ENCODE measurements at places on chromosomes 13 and 19.

GRCh38 chr19:1408300-1409203 lies 1.2 kb downstream of the DAZAP1 start:
- no peak for DNase-seq

DNA sequence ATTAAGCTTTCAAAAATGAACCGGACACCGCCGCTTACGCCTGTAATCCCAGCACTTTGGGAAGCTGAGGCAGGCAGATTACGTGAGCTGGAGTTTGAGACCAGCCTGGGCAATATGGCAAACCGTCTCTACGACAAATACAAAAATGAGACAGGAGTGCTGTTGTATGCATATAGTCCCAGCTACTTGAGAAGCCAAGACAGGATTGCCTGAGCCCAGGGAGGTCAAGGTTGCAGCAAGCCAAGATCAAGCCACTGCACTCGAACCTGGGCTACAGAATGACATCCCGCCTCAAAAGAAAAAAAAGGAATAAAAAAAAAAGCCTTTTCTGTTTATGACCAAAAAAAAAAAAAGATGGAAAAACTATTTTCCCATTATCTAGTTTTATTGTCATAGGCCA lies 96.4 kb downstream of the RBM26 start:
- no peak for DNase-seq

DNA sequence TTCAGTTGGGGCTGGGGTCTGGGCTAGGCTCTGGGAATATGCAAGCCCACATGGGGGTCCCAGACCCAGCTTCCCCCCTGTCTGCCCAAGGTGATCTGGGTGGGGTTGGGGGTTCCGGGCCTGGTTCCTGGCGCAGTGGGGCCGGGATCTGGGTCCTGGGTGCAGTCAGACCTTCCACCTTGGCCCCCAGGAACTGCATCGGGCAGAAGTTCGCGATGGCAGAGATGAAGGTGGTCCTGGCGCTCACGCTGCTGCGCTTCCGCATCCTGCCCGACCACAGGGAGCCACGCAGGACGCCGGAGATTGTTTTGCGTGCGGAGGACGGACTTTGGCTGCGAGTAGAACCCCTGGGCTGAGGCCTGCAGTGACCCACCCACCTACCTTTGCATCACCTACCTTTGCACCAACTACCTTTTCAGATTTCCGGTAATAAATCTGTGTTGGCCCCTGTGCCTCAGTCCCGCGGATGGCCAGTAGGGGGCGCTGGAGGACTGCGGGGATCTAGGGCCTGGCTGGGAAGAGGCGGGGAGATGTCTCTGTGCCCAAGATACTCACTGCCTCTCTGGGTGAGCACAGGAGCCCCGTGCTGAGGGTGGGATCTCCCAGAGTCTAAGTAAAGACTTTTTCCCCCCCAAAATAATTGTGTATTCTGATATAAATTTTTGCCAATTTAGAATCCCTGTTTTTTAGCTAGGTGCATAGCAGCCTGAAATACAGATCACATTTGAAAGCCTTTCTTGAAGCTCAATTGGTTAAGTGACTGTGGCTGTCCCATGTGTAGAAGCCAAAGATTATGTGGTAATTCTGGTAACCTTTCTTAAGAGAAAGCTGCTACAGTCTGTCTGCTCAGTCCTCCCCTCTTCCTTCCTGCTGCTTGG lies 11.5 kb upstream of the CYP4F3 start:
- no peak for DNase-seq

- DNase-seq = no peak
Measured at GRCh38 chr13:88217883-88218282, 546.7 kb downstream of the SLITRK5 start.

- DNase-seq = no peak
Measured at GRCh38 chr13:102311901-102312300, 89.9 kb downstream of the FGF14 start.

DNA sequence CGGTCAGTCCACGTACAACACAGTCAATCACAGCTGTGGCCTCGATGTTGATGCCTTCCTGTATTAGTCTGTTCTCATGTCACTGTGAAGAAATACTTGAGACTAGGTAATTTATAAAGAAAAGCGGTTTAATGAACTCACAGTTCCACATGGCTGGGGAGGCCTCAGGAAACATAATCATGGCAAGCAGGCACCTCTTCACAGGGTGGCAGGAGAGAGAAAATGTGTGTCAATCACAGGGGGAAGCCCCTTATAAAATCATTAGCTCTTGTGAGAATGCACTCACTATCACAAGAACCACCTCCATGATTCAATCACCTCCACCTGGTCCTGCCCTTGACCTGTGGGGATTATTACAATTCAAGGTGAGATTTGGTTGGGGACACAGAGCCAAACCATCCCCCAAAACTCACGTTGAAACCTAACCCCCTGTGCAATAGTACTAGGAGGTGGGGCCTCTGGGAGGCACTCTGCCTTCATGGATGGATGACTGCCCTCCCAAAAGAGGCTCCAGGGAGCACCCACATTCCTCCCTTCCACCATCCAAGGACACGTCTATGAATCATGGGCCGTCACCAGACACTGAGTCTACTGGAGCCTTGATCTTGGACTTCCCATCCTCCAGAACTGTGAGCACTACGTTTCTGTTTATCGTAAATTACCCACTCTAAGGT lies 2.3 kb upstream of the PROZ start:
- DNase-seq = peak; percentile 27

GRCh38 chr19:33384983-33385382 lies 11.5 kb downstream of the CEBPG start:
- DNase-seq = no peak

DNA sequence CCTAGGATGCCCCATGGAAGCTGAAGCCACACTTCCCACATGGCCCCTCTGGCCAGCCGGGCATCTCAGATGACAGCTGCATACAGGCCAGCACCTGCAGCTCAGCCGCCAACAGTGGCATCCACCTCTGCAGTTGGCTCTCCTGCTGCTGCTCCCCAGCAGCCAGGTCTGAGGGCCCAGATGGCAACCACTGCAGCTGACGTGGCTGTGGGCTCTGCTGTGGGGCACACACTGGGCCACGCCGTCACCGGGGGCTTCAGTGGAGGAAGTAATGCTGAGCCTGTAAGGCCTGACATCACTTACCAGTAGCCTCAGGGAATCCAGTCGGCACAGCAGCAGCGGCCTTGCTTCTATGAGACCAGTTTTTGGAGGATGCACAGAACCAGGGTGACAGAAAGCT lies 45.3 kb upstream of the LSM14A start:
- DNase-seq = no peak

DNA sequence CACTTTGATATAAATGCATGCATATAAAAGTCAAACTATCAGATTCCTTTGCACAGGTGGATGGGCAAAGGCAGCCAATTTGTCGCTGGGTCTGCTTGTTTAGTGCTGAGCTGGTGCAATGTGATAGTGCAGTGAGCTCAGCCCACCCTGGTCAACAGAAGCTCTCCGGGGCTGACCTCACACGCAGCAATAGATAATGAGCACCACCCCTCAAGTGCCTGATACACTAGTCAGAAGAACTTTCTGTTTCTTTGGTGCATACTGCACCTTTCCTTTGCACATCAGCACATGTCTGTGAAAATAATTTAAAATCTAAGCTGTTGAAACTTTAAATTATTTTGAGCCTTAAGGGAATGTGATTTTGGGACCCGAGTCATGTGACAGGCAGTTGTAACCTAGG lies 20.2 kb downstream of the ATP8A2 start:
- DNase-seq = no peak

- peak; percentile 96 for DNase-seq
Measured at GRCh38 chr19:19404879-19405860, at the start of gene GATAD2A. TSS of gene GATAD2A (plus strand) at chr19:19405675. CDS start at chr19:19465346, 59,671 bp downstream.

DNA sequence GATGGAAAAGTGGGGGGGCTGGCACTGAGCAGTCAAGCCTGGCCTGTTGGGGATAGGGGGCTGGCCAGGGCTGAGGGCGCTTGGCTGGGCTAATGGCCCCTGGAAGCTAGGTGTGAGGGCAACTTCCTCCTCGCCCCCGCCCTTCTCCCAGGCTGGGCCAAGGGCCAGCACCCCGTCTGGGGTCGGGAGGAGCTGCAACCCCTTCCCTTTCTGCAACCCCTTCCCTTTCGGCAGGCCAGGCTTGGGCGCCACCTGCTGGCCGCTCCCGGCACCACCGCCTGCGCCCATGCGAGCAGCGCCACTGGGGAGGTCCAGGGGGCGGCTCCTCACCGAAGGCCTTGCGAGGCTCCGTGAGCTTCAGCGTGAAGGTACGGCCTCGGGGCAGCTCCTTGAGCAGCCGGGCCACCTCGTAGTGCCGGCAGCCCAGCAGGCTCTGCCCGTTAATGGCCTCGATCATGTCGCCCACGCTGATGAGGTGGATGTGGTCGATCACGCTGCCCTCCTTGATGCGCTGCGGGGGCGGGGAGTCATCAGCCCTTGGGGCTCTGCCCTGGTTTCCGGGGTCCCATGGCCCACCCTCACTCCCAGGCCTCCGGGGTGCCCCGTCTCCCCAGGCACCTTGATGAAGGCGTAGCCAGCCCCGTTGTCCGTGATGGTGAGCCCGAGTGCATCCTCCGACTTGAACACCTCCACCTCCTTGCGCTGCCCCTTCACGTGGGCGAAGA lies 5.0 kb upstream of the PTGER1 start:
- DNase-seq = peak; percentile 85

GRCh38 chr19:41599175-41599966 lies 23.4 kb downstream of the CEACAM21 start:
- no peak for DNase-seq

GRCh38 chr19:13078381-13078780 lies 24.3 kb downstream of the LYL1 start:
- DNase-seq = no peak

GRCh38 chr19:17043744-17044143 lies 17.1 kb upstream of the CPAMD8 start:
- no peak for DNase-seq

- no peak for DNase-seq
Measured at GRCh38 chr13:25928941-25929505, 122.8 kb downstream of the SHISA2 start.

DNA sequence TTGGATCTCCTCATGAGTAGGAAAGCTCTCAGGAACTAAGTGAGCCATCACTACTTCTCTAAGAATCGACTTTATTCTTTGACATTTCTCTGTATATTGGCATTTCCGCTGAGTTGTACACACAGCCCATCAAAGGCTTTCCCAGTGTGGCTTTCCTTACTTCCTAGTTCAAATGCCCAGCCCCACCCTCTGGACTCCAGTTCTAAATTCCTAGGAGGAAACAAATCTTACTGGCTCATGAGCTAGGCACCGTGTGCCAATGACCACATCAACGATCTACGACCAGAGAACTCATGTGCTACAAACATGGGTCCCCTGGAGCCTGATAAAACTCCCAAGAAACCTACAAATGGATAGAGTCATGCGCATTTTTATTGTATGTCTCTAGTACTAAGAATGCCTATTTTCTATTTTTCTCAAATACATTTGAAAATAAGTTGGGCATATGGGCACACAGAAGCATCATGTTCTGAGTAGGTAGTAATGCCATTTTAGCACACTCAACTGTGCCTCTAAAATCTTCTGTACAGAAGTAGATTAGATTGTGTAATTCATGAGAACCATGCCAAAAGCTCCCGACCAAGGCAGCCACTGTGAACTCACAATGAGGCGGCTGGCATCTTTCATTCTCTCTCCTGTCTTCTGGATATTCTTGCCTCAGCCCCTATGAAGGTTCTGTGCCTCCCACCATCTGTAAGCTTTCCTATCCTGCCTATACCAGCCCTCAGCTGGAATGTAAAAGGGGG lies 10.5 kb upstream of the RAP2A start:
- DNase-seq = no peak

- no peak for DNase-seq
Measured at GRCh38 chr13:96551546-96551945, 442.7 kb downstream of the OXGR1 start.

- no peak for DNase-seq
Measured at GRCh38 chr13:98143601-98144026, 720 bp downstream of the FARP1 start.

- DNase-seq = no peak
Measured at GRCh38 chr13:21458451-21458812, 671 bp downstream of the ZDHHC20 start.

GRCh38 chr19:57559008-57559403 lies 657 bp downstream of the ZNF550 start:
- no peak for DNase-seq

- no peak for DNase-seq
Measured at GRCh38 chr19:588741-589692, 664 bp upstream of the HCN2 start.

DNA sequence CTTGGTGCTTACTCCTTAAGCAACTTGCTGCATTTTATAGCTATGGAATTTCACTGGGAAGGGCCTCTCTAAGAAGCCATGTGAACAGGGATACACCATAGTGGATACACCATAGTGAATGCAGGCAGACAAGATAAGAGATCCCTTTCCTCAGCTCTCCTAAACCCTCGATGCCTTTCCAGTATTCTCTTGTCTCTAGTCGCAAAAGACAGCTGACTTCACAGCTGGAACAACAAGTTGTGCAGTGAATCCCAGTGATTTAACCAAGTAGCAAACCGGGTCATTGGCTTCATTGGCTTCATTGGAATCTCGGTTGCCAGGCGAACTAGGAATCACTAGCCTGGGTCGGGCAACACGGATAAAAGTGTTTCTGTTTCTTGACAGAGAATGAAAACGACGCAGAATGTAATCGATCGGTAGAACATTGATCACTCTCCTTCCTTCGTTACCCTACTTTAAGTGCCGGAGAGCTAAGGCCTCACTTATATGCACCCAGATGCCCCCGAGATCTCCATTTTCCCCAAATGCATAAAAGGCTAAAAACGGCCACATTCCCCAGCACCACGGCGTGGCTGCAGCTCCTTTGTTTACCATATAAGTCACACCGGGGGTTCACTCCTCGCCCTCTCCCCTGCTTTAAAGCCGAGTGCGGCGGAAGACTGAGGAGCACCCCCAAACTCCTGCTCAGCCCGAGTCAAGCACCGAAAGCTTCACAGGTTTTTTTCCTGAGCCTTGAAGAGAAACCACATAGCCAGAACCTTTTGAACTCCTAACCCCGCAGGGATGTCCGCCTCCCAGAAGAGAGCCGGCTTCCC lies 674 bp downstream of the TRPC4 start:
- DNase-seq = no peak

DNA sequence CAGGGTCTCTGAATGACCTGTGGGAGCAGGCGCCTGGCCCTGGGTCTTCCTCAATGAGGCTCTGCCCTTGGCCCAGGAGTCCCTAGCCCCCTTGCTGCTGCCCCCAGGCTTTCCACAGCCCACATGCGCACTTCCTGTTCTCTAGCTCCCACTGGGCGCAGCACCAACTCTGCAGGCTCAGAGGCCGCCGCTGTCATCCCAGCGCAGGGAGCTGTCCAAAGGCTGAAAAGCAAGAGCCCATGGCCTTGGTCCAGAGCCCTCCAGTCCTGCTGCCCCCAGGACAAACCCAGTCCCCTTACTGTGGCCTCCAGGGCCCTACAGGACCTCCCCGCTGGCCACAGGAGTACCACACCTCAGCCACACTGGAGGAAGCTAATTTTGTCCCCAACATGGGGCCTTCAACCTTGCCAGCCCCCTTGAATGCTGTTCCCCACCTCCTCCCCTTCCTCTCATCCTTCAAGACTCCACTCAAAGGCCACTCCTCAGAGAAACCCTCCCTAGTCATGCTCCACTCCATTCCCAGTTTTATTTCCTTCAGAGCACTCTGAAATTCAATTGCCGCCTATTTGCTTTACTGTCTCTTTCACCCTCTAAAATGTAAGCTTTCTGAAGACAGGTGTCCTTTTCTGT lies 8.0 kb upstream of the POU2F2 start:
- DNase-seq = peak; percentile 82

All from type B pancreatic cell (in vitro differentiated cells).